ENCODE measurements at places on chromosomes 1 and 21.

- DNase-seq: no peak
These were observed 37.1 kb downstream of the ALPL start for GRCh38 chr1:21546122-21546825.

- DNase-seq: no peak
These were observed 345.9 kb upstream of the VAMP3 start for GRCh38 chr1:7425229-7425628.

DNA sequence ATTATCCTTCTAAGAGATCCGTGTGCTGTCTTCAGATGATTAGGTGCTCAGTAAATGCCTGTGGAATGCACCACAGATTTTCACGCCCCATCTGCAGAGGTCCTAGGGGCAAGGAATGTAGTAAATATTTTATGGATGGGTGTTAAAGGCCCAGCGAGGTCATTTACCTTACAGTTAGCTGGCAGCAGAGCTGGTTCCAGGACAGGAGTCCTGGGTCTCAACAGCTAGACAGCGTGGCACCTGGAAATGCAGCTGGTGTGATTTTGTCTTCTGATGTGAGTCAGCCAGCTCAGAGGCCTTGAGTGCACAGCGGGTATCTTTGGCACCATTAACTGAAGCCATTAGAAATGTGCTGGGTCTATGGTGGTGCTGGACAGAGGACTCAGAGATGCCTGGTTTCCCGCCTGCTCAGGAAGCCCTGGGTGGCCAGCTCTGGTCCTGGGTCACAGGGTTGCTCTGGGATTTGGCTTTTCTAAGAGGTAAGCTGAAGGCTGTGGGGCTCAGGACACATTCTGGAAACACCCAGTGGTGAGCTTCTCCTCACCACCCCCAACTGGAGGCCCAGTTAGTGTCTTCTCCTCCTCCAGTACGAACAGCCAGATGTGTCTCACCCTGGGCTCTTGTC is 65.5 kb downstream of the DDX20 start:
- no peak for DNase-seq

DNA sequence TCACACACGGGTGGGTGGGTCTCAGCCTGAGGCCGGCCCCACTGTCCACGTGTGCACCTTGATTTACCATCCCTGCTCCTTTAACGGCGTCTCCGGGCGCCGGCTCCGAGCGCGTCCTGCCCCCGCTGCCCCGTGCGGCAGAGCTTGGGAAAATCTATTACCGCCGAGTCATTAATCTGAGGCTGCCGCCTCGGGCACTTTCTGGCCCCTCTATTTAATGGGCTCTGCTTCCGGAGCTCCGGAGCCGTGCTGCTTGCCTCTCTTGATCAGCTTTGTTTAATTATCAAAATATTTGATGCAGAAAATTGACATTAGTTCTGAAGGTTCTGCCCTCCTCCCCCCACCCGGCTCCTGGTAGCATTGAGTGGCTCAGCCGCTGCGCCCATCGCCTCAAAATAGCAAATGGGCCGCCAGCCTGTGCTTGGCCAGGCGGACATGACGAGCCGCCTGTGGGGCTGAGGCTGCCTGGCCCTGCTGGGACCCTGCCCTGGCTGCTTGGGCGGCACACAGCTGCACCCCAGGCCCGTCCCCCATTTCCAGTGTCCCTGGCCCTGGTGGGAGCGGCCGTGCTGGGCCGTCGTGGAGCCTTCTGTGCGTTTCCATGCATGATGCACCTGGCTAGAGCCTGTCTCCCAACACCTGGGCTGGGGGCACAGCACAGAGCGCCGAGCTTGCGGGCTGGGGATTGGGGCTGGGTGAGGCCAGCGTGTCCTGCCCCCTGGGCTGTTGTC is 81.6 kb upstream of the TTC34 start:
- no peak for DNase-seq

DNA sequence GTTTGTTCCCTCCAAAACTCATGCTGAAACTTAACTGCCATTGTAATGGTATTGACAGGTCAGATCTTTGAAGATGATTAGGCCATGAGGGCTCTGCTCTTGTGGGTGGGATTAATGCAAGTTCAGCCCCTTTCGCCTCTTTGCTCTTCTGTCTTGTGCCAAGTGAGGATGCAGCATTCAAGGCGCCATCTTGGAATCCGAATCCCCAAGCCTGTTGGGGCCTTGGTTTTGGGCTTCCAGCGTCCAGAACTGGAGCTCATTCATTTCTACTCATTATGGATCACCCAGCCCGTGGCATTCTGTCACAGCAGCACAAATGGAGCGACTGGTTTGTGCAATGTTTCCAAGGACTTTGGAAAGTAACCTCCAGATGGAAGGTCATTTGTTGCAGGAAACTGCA is 5.6 kb downstream of the TTC34 start:
- no peak for DNase-seq

Measured in T-cell (primary cell).